ENCODE measurements at places on chromosomes 3 and 15. TPM values are rescaled to one million over a fixed set of nuclear protein-coding genes. Genes with fewer than 3 reads are reported as not detected.

DNA sequence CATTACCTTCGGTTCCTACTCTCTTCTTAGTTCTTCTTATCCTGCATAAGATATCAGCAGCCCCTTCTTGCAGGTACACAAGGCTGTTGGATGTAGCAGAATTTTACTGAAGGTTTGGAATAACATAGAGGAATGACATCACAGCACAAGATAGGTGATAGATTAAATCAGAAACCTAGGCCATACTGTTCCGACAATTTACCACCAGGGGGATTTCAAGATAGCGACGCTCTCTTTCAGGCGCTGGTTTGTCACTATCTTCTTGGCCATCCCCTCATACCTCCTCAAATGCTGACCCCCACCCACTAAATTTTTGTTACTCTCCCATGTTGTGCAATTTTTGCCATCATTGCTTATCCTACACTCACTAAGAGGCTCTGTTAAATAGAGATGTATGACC is 3.5 kb downstream of the SIDT1 start:
- DNase-seq, result no peak

DNA sequence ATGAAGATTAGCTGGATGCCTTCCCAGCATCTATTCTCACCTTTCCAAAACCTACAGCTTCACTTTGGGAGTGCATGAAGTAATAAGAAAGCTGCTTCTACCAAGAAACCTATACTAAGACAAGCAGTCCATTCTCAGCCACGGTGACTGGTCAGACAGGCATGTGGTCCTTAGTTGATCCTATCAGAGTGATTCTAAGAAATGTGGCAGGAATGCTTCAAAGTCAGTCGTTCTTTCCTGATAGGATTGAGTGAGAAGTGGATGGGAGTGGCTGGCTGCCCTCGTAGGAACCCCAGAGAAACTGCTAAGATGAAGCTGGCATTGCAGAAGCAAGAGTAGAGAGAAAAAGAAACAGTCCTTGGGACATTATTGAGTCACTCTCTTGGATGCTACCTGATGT is 16.6 kb downstream of the FOXB1 start:
- no peak for DNase-seq

DNA sequence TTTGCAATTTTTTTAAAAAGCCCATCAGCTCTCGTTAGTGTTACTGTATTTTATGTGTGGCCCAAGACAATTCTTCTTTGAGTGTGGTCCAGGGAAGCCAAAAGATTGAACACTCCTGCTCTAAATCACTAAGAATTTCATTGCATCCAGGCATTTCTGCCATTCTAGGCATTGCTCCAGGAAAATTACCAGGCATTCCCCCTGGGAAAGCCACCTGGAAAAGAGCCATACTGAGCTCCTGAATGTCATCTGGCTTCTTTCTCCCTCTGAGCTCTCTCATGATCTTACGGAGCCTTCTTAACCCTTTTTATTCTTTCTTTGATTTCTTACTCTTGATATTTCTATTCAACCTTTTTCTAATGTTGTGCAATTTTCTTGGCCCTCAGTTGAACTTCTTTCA is 202.2 kb downstream of the DOCK3 start:
- no peak for DNase-seq

- no peak for DNase-seq
Observed at GRCh38 chr3:110859336-110859735, 212.3 kb upstream of the NECTIN3 start.

DNA sequence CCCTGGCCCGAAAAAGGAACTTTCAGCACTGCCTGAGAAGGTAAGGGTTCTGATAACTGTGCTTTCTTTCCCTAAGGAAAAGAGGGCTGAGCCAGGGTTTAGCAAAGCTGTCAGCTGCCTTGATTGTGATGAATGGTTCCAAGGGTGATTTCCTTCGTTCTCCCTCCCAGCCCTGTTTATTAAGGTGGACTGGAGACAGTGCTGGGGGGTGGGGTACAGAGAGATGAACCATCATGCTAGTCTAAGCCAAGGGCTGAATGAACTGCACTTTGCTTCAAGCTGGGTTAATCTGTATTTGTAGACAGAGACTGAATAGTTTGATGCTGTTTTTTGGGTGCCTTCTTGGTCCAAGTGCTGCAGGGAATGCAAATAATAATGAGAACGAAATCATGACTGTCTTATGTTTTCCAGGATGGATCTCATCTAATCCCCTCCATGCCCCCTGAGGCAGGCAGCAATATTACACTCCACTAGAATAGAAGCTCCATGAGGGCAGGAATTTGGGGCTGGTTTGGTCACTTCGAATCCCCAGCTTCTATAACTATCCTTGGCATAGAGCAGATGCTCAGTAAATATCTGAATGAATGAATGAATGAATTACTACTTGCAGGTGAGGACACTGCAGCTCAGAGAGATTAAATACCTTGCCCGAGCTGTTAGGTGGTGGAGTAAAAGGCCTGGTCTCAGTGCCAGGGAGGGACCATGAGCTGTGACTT is 10.9 kb downstream of the PXYLP1 start:
- no peak for DNase-seq

Gene BLM
- total RNA-seq, result 71.9 TPM

Gene SRGAP3
- 1.9 TPM for total RNA-seq

Gene GPR149
- total RNA-seq, result not detected

All from activated naive CD4-positive, alpha-beta T cell treated with anti-CD3 and anti-CD28 coated beads, Interleukin-2, amount 50 U/mL, for 72 hours (primary cell).